ENCODE measurements at places on chromosomes 7 and 10.
A peak's percentile ranks its signal among the peaks of the same experiment; 100 is the strongest.

- DNase-seq = peak; percentile 48
Observed at GRCh38 chr10:122342293-122343134, 32.0 kb upstream of the PLEKHA1 start.

- no peak for DNase-seq
Observed at GRCh38 chr7:34438436-34438835, 219.6 kb upstream of the NPSR1 start.

DNA sequence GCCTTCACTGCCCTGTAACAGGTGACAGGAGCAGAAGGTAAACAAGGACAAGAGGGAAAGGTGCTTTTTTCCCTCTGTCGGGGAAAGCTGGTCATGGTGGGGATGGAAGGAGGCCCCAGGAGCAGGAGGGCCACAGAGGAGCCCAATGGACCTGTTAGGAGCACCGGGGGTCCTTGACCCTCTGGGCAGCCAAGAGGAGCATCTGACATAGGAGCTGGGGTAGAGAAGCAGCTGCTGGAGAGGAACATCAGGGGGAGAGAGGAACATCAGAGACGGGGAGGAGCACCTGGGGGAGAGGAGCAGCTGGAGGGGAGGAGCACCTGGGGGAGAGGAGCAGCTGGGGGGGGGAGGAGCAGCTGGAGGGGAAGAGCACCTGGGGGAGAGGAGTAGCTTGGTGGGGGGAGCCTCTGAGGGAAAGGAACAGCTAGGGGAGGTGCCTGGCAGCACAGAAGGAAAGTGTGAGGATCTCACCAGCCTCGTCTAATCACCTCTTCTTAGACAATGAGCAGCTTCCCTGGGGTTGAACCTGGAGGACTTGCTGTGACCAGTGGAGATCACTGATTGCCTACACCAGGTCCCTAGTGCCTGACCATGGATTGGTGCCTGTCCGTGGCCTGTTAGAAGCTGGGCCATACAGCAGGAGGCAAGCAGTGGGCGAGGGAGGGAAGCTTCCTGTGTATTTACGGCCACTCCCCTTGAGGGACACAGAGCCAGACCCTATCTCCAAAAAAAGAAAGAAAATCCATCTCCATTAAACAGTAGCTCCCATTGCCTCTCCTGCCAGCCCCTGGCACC, 37.6 kb downstream of the JAKMIP3 start:
- no peak for DNase-seq

DNA sequence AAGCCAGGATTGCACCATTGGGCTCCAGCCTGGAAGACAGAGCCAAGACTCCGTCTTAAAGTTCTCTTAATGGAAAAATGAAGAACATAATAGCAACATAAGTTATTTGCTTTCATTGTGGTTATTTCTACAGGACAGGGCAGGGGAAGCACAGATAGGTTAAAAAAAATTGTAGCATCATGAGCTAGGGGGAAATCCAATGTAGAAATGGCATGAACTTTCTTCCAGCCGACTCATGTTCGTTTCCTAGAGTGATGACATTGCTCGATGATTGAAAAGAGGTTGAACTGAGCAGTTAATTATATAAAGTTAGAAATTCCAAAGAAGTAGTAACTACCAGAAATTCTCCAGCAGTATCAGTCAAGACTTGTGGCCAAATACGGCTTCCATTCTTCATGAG, 64.9 kb downstream of the DAGLB start:
- no peak for DNase-seq

GRCh38 chr10:102449321-102450123, 1.8 kb downstream of the C10orf95 start:
- peak; percentile 90 for DNase-seq

DNA sequence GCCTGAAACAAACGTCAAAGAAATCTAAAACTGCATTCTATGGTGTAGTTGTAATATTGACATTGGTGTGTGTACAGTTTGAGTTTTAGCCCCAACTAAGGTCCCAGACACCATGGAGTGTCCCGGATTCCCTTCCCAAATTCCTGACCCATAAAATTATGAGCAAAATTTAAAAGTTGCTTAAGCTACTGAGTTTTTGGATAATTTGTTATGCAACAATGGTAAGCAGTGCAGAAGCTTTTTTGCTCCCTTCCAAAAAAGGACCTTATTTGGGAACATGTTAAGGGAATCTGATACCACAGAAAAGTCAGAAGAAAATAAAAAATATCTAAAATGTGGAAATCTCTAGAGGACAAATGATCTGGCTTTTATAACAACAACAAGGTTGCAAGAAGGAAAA, 63.3 kb upstream of the KMT2E start:
- DNase-seq = no peak

DNA sequence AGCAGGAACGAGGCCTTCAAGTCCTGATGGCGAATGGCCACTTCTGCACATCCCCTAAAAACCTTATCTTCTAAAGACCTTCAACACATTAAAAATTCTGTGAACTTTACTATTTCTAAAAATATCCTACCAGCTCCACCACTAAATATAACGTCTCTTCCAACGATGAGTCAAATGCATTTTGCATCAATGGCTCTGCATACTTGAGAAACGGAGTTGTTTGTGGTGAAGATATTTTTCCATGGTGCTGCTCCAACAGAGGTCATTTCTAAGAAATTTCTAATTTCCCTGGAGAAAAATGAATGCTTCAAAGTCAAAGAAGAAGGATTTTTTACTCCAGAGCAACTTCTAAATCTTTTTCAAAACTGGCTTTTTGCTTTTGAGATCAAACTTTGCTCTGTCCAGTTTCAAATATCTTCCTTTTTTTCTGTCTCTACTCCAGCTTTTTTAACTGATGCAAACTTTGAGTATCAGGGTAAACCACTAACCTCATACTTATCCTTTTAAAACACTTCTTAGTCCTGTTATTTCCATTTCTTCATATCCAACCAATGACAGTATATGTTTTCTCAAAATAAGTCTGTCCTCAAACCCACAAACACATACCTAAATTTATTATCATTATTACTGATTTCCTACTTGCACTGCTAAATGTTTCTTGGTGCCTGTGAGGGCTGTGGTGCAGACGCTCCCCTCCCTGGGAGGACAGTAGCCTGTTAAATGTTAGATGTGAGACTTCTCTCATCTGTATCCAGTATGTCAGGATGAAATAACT, 258.1 kb downstream of the KLF6 start:
- no peak for DNase-seq

- no peak for DNase-seq
Observed at GRCh38 chr10:120782336-120782735, 68.8 kb upstream of the WDR11 start.

DNA sequence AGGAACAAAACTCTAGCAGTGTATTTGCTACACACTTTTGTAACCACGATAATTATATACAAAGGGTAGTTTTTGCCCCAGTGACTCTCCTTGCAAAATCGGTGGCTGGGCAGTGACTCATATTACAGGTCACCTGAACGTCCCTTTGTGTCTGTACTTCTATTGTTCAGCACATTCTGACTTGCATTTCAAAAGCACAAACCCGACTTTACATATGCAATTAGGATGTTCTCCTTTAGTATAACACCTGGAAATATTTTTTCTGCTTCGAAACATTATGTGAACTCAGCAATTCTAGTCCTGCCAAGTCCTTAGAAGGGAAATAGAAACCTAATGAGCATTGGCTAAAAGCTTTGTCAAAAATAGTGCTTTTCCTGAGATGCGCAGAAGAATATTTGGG, 6.0 kb downstream of the PRR15 start:
- no peak for DNase-seq

DNA sequence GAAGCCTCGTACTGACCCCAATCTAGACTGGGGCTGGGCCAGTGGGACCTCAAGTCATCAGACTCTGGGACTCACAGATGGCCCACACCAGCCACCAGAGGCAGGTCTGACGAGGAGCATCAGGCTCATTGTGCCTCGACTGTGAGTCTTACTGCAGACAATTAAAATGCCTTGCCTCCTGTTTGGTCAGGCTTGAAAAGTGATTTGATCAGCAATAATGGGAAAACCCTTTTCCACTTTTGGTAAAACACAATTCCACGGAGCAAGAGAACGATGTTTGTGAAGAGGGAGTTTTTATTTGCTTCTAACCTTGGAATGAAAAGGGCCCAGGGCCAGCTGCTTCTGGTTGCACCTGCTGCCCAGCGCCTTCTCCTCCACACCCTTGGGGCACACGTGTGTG, 43.9 kb downstream of the C10orf143 start:
- DNase-seq = no peak

- no peak for DNase-seq
Observed at GRCh38 chr10:124738441-124738840, 5.7 kb downstream of the FAM53B start.

Data from stimulated activated CD4-positive, alpha-beta T cell treated with anti-CD3 and anti-CD28 coated beads, Interleukin-1b, Interleukin-23, amount 100 ng/mL, for 48 hours (primary cell).